Activated T-helper 1 cell treated with Interleukin-2 at 50 U/mL for 16 hours (primary cell): ENCODE measurements at places on chromosomes 4 and X.

DNA sequence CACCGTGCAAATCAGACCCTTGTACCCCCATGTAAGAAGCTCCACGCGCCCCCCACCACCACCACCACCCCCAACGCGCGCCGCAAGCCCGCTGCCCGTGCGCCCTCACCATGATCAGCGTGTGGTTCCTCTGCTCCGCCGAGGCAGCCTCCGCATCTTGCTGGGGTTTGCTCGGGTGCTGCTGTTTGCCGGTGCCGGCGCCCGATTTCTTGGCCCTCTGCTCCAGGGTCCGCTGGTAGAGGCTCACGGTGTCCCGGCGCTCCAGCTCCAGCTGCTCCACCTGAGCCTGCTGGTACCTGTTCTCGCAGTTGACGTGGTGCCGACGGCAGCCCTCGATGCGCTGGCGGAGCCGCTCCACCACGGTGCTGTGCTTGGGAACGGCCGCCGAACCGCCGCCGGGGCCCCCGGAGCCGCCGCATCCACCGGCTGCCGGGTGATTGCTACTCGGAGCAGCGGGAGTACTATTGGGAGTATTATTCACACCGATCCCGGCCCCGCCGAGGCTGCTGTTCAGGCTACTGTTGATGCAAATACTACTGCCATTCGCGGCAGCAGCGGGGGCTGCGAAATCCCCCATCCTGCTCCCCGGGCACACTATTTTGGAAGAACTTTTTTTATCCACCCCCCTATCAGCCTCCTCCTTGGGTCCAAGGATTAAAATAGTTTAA, 1.1 kb downstream of the MAML3 start:
- DNase-seq, result no peak

DNA sequence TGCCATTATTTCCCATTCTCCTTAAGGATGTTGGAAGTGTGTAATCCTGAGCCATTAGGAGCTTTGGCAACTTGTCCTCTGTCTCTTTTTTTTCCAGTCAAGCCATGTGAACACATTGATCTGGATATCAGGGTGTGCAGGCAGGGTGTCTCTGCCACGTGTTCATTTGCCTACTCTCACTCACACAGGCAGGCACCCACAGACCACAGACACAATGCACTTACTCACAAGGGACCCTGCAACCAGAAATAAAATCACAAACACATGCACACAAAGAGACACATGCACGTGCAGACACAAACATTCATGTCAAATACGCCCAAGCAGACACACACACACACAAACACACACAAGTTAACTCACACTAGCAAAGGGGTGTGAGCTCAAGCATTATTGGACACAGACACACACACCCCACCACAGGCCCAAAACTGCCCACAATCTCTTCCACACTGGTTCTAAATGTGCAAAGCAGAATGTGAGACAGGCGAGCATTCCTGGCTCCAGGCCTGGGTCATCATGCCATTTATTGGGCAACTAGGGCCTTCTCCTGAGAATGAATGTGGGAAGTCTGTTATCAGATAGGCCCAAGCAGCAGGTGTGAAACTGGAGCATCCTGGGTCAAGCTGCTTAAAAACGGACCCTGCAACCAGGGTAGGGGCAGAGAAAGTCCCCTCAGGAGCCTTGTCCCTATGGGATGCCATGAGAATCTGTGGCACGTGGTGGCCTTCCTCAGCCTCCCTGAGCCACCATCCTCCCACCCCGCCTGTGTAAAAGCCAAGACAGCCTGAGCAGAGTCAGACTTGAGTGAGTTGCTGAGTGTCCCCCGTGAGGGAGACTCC, 63.4 kb downstream of the NBDY start:
- DNase-seq, result no peak

- DNase-seq, result no peak
These were observed 6.6 kb upstream of the GRPEL1 start for GRCh38 chr4:7074426-7074825.

GRCh38 chr4:57405359-57405758, 295.2 kb upstream of the IGFBP7 start:
- no peak for DNase-seq

- no peak for DNase-seq
These were observed 29.8 kb upstream of the C1QTNF7 start for GRCh38 chr4:15398001-15398400.

DNA sequence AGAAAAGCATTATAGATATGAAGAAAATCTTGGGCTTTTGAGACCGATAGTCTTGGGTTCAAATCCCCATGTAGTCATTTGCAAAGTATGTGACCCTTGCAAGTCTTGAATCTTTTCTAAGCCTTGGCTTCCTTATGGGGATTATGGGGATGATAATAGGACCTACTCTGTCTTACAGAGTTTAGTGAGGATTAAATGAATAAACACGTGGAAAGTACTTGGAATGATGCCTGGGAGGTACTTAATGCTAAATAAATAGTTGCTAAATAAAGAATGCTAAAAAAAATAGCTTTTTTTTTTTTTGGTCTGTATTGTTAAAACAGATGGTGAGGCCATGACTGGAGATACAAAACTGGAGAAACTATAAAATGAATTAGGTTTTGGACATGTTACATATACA, 292.7 kb downstream of the GPAT3 start:
- no peak for DNase-seq

- no peak for DNase-seq
These were observed 24.4 kb upstream of the RP2 start for GRCh38 chrX:46812445-46812844.

DNA sequence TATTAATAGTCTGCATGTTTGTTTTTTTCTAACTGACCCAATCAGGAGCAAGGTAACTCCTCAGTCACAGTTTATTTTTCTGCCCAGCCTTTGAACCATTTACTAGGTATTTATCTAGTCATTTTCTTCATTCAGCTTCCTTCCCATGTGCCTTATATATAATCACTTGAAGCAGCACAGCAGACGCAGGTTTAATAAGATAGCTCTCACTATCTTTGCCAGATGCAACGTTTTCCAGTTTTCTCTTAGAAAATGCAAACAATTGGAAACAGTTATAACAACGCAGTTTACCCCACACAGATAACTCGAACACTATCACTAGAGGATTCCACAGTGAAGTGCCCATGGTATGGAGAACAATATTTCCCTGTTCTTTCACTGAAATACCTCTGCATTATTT, 56.4 kb upstream of the NFKB1 start:
- no peak for DNase-seq

- DNase-seq, result no peak
These were observed 36.6 kb upstream of the UGT2A1 start for GRCh38 chr4:69689599-69689998.

DNA sequence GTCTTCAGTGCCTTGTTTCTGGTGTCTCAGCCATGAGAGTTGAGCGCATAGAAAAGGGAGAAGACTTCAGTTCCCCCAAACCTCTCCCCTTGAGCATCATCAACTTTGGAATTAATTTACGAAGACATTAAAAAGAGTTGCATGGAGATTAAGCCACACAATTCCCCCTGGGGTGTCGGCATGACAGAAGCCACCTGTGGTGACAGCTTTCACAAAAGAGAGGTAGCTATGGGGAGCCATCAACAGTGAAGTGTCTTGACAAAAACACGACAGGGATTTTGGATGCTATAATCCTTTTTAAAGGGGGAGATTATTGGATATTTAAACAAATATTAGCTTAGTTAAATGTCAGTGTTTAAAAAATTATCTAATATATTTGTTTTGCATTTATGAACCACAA, 307.6 kb downstream of the LDB2 start:
- no peak for DNase-seq

DNA sequence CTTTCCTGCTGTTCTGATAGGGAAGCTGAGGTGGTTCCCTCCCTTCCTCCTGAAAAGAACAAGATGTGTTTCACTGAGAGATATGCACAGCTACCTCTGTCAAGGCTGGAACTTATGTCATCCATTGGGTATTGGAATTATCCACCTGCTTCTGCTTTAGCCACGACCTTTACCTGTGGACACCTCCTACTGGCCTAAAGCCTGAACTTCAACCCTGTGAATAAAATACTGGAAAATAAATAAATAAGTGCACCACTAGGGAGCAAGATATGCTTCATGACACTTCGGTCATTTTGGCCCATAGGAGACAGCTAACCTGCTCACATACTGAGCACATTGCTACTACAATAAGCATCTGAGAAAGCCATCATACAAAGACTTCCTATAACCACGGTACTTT, 419.9 kb upstream of the NWD2 start:
- DNase-seq, result no peak

DNA sequence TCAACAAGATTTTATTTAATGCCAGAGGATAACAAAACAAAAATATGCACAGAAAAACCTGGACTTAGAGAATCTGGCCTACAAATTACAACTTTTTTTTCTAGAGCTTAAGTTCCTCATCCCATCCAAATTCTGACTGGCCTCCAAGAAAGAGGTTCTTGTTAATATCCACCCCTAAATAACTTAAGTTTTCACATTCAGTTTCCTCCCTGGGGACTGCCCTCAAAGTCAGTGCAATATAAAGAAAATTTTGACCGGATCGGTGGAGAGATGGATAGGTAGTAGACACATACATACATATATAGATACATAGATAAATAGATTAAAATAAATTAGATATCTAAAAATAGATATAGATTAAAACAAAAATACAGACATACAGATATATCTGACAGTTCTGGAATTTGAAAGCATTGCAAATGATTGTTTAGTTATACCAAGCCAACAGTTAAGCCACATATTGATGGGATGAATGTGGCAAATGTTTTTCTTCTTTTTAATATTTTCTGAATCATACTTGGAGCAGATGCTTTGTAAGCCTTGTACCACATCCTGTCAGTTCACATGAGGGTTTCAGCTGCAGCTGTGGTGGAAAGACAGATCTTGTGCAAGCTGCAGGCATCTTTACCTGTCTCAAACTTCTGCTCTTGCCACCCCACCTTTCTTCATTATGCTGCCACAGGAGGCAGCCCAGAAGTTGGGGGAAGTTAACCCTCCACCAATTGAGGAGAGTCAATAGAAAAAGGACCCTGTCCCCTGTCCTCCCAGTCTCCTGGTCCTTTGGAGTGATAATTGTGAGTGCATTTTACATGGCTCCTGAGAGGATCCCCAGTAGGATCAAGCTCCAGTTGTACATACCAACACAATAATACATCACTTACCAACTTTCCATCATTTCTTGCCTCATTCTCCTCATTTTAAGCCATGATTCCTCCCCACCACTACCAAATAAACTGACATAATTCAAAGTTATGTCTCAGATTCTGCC, 58.5 kb upstream of the PRDM8 start:
- peak; percentile 33 for DNase-seq

- DNase-seq, result no peak
These were observed 8.3 kb upstream of the CLTRN start for GRCh38 chrX:15672881-15673280.

- no peak for DNase-seq
These were observed 183.4 kb downstream of the PPP3CA start for GRCh38 chr4:101163936-101164335.

DNA sequence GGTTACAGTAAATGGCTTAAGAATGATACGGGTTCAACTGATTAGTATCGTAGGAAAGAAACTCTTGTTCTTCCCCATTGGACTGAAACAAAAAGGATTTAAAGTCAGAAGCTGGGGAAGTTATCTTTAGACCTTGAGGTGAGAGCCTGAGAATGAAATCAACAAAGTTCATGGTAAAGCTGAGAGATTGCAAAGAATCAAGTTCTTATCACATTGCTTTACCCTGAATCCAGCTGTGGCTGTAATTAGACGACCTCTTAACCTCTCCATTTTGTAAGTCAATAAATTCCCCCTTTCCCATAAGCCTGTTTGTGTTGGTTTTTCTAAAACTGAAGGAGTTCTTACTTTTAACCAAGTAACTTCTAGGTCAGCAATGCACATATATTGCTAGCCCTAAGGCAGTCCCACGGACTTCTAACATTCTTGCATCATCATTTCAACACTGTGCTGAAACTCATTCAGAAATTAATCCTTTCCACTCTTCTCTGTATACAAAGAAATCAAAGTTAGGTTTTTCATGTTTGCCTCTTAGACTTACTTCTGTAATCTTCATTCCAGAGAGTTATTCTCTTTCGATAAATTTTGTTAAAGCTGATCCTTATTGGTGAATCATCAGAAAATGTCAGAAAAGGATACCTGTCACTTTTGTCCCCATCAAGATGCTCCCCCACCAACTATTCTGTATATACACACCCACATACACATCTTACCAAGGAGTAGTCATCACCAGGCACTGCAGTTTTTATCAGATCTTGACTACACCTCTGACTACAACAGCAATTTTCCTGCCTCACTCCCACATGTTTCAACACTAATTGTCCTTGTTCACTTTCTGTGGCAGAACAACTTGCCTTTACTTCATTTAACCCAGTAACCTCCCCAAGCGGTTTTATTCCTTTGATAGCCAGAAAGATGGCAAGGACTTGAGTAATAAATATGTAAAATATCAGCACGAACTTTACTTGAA, 77.9 kb upstream of the STK26 start:
- no peak for DNase-seq

DNA sequence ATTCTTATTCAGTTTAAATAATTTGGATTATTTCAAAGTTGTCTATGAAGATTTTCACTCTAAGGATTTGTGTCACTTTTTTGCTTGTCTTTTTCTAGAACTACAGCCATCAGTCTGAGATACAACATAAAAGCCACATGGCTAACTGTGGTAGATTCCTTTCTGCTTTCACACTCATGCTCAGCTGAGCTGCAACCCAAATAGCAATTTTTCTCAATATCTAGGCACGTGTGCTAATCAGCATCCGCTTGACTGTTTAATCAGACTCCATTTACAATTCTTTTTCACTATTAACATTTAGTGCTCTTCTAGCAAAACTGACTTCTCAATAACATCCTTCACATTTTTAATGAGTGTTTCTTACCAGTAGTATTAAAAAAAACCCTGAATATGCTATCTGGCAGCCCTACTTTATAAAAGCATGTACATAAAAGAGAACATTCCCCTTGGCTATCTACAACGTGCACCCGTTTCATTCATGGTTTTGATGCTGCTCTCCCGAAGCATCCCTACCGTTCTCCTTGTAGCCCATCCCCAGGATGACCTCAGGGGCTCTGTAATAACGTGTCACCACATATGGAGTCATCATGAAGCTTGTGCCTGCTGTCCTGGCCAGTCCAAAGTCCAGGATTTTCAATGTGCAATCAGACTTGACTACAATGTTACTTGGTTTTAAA, 259.2 kb downstream of the MAPK10 start:
- no peak for DNase-seq

DNA sequence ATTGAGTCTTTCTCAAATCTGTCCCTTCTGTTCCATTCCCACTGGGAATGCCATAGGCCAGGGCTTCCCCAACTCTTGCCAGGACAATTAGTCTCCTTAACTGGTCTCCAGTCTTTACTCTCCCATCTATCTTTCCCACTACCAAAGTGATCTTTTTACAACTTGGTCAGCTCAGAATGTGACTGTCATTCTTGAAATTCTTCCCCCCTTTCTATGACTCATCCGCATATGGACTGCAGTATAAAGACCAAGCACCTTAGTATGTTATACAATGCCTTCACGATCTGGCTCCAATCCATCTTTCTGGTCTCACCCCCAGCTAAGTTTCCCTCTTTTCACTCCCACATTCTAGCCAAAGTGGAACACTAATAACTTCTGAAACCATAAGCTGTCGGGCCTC, 383.8 kb downstream of the OPHN1 start:
- DNase-seq, result no peak
